ENCODE measurements at places on chromosomes 4 and X.

DNA sequence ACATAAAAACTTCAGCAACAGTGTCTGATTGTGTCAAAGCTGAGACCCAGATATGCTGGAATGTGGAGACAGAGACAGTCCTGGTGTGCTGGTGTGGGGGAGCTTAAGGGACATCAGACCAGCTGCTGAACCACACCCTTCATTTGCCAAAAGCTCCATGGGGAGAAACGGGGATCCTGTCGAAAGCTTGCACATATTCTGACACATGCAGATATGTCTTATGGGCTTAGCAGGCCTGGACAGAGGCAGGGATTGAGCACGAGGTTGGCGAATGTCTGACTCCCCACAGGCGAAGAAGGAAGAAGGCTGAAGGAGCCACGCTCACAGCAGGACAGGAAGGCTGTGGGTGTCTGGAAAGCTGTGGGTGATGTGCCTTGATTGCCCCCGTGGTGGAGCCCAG lies 72.1 kb upstream of the ACSL1 start:
- H3K36me3 ChIP-seq: no peaks in the 10 kb centered on the region
- H3K27me3 ChIP-seq: no peaks in the 10 kb centered on the region
- DNase-seq: no peak
- no peaks in the 10 kb centered on the region for H3K4me1 ChIP-seq
- H3K27ac ChIP-seq: no peak overlapping the region

- no peaks in the 10 kb centered on the region for H3K36me3 ChIP-seq
- DNase-seq: no peak
- no peak overlapping the region for H3K4me3 ChIP-seq
- H3K4me1 ChIP-seq: no peaks in the 10 kb centered on the region
- no peaks in the 10 kb centered on the region for H3K27me3 ChIP-seq
Measured at GRCh38 chr4:188911199-188911598, 772.0 kb downstream of the TRIML1 start.

GRCh38 chr4:182562350-182562749 lies 319.1 kb downstream of the TENM3 start:
- no peak for DNase-seq
- H3K27me3 ChIP-seq: no peaks in the 10 kb centered on the region
- H3K4me3 ChIP-seq: no peak overlapping the region
- H3K36me3 ChIP-seq: no peaks in the 10 kb centered on the region
- H3K4me1 ChIP-seq: no peaks in the 10 kb centered on the region

DNA sequence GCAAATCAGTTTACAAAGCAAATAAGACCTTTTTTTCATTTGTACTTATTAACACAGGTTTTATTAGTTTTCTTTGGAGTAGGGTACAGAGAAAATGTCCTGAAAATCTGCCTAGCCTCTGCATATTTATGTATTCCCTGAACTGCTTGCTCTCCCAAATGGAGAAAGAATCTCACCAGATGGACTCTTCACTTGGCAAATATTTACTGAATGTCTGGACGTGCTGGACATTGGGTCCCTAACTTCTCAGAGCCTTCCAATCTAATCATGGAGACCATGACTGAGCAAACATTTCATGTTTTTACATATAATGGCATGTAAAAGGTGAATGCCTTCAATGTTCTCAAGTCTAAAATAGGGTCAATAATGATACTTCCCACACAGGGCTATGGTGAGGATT lies 126.0 kb downstream of the CHRDL1 start:
- H3K27ac ChIP-seq: no peak overlapping the region
- no peaks in the 10 kb centered on the region for H3K27me3 ChIP-seq
- H3K36me3 ChIP-seq: no peaks in the 10 kb centered on the region
- no peak overlapping the region for H3K4me3 ChIP-seq
- DNase-seq: no peak

GRCh38 chr4:32631831-32632230 lies 1911.7 kb downstream of the PCDH7 start:
- no peaks in the 10 kb centered on the region for H3K27me3 ChIP-seq
- H3K4me3 ChIP-seq: no peak overlapping the region
- H3K4me1 ChIP-seq: no peaks in the 10 kb centered on the region
- H3K27ac ChIP-seq: no peak overlapping the region
- no peaks in the 10 kb centered on the region for H3K36me3 ChIP-seq

DNA sequence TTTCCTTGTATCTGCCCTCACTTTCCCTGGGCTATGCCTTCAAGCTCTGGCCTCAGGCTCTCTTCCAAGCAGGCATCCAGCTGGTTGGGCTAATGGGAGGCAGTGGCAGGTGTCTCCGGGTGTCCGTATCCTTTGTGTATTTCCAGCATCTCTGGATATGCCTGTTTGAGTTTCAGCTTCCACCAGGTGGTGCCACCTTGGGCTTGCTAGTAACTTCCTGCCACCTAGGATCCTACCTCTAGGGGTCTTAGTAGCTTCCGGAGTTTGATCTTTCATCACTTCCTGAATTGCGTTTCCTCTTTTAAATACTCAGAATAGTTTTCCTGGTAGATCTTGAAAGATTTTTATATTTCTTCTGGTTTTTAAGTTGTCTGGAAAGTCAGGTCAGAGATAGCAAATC lies 23.2 kb upstream of the ANOS1 start:
- DNase-seq: no peak
- no peak overlapping the region for H3K4me3 ChIP-seq
- H3K4me1 ChIP-seq: no peaks in the 10 kb centered on the region
- H3K27ac ChIP-seq: no peak overlapping the region
- H3K36me3 ChIP-seq: no peaks in the 10 kb centered on the region
- no peaks in the 10 kb centered on the region for H3K27me3 ChIP-seq

DNA sequence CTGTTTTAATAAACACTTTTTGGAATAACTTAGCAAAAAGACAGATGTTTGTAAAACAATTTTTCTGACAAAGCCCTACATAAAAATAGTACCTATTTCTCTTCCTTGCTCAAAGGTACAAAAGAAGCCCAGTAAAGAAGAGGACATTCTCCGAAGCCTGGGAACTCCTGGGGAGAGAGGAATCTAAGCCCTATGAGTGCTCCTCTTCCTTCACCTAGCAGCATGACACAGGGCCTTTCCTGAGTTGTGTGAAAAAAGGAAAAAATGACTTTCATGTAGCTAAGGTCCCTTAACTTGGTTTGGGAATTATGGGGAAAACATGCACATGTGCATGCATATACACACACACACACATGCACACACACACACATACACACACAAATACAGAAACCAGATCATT lies 586.9 kb downstream of the TMA16 start:
- no peak overlapping the region for H3K27ac ChIP-seq
- no peak for DNase-seq

GRCh38 chr4:179278647-179279046 lies 1836.4 kb upstream of the AGA start:
- no peak overlapping the region for H3K27ac ChIP-seq
- no peak overlapping the region for H3K4me3 ChIP-seq
- no peak for DNase-seq

- no peak overlapping the region for H3K27ac ChIP-seq
- no peaks in the 10 kb centered on the region for H3K4me1 ChIP-seq
- peaks cover 3% of the 10 kb centered on the region for H3K36me3 ChIP-seq
Measured at GRCh38 chrX:153450949-153451277, 5.1 kb upstream of the TREX2 start.
